Iris pigment epithelial cell (primary cell): ENCODE measurements at places on chromosomes 7 and 10.

GRCh38 chr7:125363873-125364272 lies 434.2 kb upstream of the POT1 start:
- DNase-seq, result peak; percentile 9

DNA sequence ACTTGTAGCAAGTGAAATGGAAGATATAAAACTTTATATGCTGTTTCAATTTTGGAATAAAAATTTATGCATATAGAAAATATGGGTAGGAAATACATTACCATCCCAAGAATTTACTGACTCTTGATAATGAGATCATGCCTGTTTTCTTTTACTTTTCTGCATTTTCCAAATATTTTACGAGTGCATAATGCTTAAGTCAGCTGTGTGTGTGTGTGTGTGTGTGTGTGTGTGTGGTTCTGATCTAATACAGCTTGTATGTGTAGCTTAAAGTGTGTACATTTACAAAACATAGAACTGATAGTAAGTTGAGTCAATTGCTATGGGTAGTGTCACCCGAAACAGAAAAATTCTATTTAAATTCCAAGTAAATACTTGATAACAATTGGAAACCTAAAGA lies 315.9 kb upstream of the LRRN3 start:
- peak; percentile 52 for DNase-seq

DNA sequence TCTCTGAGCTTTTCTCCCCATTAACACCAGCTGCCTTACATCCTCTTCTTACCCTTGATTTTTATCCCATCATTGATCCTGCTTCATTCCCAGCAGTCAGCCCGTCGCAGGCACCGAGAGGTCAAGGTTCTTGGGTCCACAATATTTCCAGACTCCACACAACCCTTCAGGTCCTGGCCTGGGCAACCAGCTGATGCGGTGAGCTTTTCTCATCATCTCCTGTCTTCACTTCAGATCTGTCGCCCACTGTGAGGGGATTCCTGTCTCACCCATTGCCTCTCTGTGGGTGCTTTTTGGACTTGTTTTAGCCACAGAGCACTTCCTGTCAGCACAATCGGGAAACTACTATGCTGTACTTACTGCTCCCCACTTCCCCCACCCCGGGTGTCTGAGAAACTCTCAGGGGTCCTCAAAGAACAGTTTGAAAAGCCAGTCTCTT lies 8.4 kb upstream of the PVRIG start:
- no peak for DNase-seq

- no peak for DNase-seq
Observed at GRCh38 chr7:18975276-18975675, 142.2 kb downstream of the TWIST1 start.

DNA sequence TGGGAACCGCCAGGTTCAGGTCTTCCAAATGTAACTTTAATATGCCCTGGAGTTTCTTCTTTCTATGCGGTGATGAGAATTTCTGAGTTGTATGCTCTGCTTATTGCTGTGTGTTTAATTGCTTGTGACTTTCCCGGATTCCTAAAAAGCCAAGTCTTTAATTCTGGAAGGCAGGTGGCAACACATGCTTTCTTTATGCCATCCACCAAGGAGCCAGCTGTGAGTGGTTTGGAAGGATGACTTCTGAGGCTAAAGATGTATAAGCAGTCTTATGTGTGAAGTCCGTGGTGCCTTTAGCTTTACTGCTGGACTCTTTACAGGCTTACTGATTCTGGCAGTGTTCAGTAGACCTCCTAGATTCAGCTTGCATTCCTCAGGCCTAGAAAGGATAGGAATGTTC lies 3.1 kb downstream of the SDK1 start:
- DNase-seq, result no peak

DNA sequence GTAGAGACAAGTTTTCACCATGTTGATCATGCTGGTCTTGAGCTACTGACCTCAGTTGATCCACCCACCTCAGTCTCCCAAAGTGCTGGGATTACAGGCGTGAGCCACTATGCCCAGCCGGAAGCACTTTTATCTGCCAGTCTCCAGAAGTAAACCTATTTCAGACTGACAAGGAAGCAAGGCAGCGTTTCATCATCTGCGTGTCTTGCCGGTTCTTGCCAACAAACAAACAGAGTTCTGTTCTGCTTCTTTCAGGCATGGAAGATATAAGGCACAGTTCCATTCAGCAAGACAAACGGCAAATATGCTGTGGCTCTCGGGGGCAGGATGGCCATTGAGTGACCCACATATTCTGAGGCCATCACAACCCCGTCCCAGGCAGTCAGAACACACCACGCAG lies 15.5 kb upstream of the LARP4B start:
- DNase-seq, result no peak

GRCh38 chr10:69513617-69514016 lies 59.6 kb downstream of the NEUROG3 start:
- no peak for DNase-seq

DNA sequence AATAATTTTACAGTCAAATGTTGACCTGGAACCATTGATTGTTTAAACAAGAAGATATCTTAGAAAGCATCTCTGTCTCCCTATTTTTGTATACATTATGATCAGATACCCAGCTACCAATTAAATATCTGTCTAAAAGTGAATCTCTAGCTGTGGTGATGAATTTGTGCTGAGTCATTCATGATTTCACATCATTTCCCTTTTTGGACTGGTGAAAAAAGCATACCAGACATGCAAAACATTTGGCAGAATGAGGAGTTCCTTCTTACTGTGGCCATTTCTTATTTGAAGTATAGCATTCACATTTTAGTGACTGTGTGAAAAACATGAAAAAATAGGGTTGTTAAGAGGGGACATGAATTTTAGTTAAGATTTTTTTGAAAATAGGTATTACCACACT lies 98.0 kb upstream of the GATA3 start:
- DNase-seq, result peak; percentile 84

GRCh38 chr7:467393-467828 lies 52.2 kb downstream of the PDGFA start:
- no peak for DNase-seq

DNA sequence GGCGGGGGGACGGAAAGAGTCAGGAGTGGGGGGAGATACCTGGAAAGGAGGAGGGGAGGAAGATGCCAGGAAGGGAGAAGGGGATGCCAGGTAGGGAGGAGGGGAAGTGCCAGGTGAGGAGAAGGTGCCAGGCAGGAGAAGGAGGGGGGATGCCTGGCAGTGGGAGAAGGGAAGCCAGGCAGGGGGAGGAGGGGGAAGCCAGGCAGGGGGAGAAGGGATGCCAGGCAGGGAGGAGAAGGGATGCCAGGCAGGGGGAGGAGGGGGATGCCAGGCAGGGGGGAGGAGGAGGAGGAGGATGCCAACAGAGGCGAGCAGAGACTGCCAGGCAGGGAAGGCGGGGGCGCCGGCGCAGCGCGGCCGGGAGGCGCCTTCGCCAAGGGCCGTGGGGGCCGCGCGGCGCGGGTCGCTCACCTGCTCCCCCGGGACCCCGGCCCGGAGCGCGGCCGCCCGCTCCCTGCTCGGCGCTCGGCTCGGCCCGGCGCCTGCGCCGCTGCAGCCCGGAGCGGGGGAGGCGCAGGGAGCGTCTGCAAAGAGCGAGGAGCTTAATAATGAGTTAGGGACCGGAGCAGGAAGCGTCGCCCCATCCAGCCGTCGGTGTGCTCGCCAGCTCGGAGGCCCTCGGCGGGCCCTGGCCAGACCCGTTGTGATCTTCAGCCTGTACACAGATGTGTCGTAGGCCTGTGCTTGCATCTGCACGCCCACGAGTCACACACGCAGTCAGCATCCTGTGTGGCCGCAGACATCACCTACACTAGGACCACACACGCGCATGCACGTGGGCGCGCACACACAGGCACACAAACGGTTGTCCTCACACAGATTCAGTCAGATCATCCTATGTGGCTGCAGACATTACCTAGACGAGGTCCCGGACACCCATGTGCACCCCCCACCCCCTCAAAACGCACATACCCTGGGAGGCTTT lies 28.4 kb upstream of the SMARCD3 start:
- DNase-seq, result peak; percentile 69

DNA sequence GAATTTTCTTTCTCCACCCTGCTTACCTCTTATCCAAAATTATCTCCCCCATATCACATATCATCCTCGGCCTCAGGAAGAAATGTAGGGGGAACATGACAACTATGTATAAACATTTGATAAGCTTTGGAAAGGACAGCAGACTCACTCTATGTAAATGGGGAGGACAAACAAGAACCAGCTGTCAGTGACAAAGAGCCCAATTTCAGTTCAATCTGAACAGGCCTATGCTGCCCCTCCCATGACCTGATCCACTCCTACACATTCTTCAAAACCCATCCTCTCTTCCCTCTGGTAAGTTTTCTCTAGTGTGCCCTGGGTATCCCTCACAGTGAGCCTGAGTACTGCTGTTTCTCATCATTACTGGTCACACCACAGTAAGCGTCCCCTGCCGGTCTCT lies 20.8 kb downstream of the FZD9 start:
- no peak for DNase-seq

DNA sequence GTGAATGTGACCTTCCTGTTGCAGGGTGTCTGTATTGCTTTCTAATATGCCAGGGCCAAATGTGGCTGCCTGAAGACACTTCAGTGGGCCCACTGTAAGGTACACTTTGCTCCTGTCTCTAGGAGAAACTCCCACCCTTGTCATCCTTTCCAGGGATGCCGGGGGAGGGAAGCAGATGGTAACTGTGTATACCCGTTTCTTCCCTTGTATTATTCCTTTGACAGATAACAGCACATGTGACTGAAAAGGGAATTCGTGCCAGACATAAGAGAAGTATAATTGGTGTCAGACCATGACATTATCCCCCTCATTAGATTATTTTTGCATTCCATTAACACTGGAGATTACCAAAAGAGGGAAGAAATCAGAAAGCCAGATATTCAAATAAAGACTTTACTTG lies 317.7 kb downstream of the CAMK1D start:
- DNase-seq, result no peak

- DNase-seq, result no peak
Observed at GRCh38 chr10:13236638-13237037, 2.5 kb upstream of the UCMA start.

- DNase-seq, result peak; percentile 86
Observed at GRCh38 chr7:43491984-43492383, 90.9 kb upstream of the STK17A start.

DNA sequence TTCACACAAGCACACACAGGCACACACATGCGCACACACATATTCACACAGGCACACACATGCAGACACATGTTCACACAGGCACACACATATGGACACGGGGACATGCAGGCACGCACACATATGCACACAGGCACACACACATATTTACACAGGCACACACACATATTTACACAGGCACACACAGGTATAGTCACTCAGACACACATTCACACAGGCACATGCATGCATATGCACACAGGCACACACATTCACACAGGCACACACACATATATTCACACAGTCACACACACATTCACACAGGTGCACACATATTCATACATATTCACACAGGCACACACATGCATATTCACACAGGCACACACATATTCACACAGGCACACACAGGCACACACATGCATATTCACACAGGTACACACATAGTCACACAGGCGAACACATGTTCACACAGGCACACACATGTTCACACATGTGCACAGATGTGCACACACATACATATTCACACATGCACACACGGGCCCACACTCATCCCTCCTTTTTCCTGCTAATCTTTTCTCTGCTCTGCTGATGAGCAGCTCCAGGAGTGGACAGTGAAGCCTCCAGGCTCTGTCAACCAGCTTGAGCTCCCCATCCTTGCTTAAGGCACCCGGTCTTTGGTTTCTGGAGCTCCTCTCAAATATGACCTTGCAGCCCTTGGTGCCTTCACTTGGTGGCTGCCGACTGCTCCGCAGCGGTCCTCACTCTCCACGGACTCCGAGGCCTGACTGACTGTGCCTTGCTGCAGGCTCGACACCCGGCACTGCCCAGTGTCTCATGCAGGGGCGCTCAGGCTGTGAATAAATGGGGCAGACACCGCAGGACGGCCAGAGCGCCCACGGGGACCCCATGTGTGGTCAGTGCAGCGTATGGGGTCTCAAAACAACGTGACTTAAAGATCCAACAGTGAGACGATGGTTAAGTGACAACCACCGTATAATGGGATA lies 581.2 kb upstream of the MGMT start:
- no peak for DNase-seq

DNA sequence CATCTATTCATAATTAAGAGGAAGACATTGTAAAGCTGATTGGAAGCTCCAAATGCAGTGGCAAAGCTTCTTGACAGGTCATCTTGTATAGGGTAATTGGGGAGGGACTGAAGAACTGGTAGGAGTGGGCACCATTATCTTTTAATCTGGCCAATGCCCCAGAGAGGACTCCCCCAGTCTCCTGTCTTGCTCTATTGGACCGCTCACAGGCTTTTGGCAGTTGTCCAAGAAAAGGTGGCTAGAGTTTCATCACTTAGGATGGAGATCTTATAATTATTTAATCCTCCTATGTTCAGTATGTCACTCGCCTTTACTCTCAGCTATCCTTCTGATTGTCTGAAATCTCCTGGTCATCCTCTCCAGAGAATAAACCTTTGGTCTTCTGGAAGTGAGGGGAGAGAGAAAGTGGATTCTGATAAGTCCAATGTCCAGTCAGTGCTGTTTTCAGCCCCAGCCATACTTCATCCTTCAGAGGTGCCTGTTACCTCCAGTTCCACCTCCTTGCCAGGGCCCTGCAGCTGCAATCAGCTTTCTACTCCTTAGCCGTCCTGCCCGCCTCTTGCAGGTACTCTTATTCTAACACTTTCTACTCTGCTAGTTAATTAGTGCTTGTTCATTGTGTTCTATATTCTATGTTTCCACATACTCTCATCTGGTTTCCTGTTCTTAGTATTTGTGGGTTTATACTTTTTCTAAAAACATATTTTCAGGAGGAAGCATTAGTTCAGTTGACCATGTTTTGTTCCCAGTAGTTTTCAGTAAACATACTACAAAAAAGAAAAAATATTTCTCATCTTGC lies 241.6 kb downstream of the NSUN6 start:
- DNase-seq, result no peak

GRCh38 chr10:13238271-13239077 lies 4.3 kb upstream of the UCMA start:
- no peak for DNase-seq

DNA sequence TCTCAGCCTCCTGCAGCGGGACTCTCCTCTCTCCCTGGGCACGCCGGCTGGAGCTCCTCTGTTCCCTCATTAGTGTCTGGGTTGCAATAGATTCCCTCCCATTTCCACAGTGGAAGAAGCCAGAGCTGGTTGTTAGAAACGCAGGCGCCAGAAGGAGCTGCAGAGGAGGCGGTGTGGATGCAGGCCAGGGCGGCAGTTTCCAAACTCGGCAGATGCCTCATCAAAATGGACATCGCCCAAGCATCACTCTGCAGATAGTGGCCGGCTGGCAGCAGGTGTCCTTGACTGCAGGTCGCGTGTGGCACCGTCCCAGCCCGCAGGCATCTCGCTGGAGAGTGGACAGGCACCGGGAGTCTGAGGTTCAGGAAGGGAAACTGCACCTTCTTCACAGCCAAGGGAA lies 201.8 kb downstream of the TCERG1L start:
- DNase-seq, result no peak

GRCh38 chr10:11331046-11331577 lies 280.3 kb downstream of the USP6NL start:
- DNase-seq, result no peak

DNA sequence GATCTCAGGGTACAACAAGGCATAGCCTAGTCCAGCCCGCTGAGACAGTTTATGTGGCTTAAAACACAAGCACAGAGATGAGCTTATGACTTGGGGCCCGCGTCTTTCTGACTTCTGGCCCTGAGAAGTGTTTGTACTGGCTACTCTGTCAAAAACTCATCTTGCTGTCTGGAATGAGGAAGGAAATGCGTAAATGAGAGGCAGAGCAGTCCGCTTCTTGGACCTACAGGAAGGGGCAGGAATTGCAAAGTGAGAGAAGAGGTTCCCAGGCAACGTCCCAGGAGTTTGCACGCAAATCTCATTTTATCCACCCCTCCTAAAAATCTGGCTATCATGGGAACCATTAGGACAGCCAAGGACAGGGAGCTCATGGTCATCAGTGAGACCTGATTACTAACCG lies 5.5 kb downstream of the ANXA11 start:
- peak; percentile 89 for DNase-seq
